ENCODE measurements at places on chromosomes 2 and 18. TPM values are rescaled to one million over a fixed set of nuclear protein-coding genes. Genes with fewer than 3 reads are reported as not detected.

DNA sequence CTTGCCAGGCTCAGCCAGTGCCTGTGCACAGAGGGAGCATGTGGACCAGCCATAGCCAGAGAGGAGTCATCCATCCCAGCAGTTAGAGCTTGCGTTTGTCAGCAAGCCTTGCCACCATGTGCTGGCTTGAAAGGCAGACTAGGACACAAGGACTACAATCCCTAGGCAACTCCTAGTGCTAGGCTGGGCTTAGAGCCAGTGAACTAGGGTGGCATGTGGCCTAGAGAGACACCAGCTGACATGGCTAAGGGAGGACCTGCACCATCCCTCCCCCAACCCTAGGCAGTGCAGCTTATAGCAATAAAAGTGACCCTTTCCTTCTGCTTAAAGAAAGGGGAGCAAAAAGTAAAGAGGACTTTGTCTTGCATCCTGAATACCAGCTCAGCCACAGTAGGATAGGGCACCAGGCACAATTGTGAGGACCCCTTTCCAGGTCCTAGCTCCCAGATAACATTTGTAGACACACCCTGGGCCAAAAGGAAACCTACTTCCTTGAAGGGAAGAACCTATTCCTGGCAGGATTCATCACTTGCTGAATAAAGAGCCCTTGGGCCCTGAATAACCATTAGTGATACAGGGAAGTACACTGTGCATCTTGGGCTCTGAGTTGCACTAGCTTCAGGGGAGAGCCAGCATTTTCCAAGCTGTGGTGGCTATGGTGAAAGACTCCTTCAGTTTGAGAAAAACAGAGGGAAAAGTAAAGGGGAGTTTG is 38.7 kb upstream of the UXS1 start:
- no peak for DNase-seq

CERKL gene
- total RNA-seq, result not detected

DNA sequence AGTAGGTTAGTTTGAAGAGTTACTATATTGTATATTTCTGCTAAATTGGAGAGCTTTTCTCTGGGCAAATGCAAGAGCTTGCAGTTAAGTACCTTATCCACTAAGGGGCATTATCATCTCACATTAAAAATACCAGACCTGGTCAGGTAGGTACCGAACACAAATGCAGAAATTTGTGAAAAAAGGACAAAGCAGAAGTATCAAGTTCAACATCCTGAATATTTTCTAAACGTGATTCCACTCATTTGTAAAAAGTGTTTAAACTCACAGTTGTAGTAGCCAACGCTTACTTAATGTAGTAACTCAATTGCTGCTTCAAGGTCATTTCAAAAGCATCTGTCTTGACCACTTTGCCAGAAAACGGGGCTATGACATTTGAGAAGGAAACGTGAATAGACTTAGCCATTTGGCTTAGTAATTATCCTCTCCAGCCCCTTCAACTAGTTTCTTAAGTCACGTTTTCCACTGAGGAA is 52.1 kb downstream of the CYRIA start:
- DNase-seq, result peak; percentile 45

DNA sequence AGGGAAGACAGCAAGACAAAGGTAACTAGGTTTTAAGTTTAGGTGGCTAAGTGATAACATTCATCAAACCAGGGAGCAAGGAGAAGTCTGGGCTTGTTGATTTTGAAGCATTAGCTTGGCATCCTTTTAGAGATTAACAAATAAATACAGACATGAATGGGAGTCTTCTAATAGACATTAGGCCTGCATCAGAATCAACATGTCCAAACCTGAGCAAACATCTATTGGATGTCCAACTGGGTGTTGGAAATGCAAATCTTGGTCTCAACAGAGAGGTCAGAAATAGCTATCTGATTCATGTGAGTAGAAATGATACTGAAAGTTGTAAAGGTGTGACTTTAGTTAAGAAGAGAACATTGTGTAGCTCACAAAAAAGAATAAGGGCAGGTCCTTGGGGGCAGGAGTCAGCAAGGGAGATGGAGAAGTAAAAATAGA is 85.5 kb upstream of the RND3 start:
- DNase-seq, result no peak

IL36B gene
- total RNA-seq, result not detected

- no peak for DNase-seq
Measured at GRCh38 chr2:129400826-129401225, 578.6 kb upstream of the RAB6C start.

DNA sequence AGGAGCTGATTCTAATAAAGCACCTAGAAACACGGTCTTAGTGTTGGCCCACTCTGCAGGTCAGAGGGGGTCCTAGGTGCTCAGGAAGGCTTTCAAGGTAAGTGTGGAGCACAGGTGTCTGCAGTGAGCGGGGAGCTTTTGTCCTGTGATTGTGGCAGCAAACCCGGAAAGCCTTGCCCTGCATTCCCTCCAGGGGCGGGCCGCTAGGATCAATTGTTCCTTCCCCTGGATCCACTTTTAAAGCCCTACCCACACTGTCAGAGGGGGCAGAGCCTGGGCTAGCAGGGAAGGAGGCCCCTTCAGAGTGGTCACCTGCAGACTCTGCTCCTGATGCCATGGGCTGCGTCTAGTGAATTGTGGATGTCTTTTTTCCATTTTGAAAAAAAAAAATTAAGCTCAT is 176.0 kb downstream of the CTIF start:
- DNase-seq, result no peak

DNA sequence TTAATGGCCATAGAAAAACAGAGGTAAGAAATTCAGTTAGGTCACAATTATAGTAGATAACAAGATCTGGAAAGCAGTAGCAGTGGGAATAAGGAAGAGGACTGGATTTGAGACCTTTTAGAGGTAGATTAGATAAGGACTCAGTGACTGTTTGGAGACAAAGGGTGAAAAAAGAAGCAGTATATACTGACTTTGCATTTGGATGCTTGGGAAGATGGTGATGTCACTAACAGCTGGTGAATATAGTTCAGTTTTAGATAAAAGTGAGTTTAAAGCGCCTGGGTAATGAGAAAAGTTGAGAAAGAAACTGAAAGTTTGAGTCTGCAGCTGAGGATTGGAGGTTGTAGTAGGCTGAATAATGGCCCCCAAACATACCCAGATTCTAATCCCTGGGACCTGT is 32.8 kb upstream of the TMEM17 start:
- no peak for DNase-seq

DNA sequence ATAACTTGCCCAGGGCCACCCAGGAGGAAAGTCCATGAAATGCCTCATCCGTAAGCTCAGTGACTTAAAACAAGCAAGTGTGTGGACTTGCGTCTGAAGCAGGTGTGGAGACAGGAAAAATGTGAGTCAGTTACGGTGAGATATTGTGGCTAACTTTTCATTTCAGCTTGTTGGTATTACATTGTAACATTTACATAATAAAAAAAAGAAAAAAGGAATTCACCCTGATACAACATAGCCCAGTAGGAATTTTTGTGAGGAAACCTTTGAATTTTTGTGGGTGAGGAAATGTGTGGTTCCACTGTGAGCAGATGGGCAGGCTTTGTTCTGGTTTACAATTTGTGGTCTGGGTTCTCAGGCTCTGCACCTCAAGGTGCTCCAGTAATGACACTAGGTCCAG is 33.7 kb upstream of the LYPD6B start:
- DNase-seq, result no peak

DNA sequence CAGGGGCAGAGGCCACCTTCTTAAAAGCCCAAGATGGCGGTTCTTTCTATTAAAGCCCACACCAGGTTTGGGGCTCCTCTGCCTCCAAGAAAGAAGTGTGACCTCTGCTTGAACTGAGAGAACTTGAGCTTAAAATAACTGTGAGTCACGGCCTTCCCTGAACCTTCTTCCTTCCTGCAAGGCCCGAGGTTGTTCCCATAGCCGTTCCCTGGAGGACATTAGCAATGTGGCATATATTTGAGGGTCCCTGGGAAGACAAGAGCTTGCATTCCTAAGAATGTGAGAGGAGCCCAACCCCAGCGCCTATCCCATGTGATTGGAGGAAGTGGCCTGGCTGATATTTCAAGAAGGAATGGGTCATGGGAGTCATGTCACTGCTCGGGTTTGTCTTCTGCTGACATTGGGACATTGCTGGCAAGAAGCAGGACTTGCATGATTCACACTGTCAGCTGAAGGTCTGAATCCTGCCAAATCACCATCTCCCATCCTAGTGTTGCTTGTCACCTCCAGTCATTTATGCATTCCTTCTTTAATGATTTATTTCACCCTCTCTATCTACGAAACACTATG is 168.1 kb downstream of the TRIB2 start:
- DNase-seq, result peak; percentile 9

DNA sequence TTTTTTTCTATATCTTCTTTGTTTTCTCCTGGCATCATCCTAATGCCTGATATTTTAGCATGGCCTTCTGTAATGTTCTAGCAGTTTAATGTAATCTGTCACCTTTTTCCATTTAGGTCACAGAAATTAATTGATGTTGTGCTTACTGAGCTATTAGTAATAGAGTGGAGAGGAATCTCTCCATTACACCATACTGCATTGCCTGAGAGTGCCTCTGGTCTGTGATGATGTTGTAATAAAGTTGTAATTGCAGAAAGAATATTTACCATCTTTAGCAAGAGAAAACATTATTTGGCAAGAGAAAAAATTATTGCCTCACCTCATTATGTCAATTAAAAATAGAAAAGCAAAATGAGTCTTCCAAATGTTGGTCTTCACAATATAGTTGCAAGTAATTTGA is 213.2 kb downstream of the KCNJ3 start:
- DNase-seq, result no peak

DNA sequence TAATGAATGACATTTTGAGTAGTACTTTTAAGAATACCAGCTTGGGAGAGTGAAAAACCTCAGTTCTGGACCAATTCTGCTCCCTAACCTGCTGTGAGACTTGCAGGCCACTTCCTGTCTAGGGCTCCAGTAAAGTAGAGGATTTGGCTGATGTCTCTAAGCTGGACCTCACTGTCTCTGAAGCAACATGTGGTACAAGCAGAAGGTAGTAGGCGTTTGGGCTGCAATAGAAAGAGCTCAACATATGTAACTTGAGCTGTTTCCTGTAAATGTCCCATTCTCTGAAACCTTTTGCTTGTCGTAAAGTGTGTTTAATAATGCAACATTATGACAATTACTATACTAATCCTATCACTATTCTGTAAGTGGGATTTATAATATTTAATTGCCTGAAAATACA is 213.1 kb downstream of the MYO3B start:
- no peak for DNase-seq

C18orf54 gene
- 3.4 TPM for total RNA-seq

DNA sequence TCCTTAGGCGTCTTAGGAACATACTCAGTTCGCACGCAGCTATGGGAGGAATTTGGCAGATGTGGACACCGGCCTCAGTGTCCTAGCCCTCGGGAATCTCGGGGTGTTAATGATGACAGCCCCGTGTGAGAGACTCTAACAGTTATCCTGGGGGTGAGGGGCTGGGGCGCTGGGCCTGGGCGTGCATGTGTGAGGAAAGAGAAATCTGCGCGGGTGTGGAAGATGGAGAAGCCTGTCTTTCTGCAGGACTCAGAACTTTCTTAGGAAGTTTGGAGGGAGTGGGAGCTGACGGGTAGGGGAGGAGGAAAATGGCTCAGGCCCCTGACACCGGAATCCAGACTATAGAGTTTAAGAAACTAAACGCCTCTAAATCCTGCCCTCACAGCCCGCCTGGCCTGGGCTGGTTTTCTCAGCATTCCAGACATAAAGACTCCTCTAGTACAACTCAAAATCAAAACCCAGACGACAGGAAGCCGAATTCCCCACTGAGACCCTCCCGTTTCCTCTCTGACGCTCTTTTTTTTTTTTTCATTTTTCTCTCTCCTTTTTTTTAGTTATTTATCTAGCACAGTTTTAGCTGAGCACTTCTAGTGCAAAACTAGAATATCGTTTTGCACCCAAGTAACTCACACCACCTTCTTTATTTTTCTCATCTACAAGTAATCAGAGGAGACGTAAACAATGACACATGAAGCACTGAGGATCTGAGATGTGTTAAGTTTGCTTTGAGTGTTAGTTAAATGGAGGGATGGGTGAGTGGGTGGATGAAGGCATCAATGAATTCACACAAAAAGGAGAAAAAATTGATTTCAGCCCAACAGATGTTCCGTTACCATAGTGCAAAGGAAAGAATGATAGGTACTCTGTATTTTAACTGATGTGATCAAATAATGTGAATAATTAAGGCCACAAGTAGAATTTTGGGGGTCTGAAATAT is 1.2 kb upstream of the HAAO start:
- no peak for DNase-seq

DNA sequence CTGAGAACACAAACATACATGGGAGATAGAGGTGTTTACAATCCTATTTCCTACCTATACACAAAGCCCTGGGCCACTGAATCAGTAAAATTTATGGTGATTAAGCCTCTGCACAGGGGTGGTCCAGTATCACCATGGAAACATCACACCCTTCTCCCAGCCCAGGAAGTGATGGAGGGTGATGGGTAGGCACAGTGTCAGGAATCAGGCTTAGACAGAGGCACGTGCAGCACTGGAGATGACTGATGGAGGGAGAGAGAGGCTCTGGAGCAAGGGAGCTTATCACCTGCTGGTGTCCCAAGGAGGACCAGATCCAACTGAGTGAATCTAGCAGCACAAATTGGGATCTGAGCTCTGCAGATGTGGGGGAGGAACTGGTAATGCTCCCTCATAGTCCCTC is 117.2 kb downstream of the RPIA start:
- DNase-seq, result no peak

DNA sequence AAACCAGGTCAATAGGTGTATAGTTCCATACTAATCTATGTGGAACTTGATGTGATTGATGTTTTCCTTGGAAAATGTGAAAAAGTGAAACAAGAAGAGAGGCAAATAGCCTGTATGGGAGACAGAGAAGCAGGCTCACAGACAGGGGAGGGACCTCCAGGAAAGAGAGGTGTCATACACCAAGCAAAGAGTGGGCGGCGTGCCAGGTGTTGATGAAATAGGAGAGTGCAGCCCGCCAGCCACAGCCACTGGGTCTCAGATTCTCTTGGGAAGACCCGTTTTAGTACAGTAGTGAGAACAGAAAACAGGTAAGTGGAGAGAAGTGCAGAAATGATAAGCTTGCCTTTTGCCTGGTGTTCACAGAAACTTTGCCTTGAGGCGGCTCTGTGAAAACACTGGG is 301.9 kb downstream of the ZNF407 start:
- DNase-seq, result no peak

GRCh38 chr2:221102896-221103688 is 469.0 kb downstream of the EPHA4 start:
- peak; percentile 56 for DNase-seq

DNA sequence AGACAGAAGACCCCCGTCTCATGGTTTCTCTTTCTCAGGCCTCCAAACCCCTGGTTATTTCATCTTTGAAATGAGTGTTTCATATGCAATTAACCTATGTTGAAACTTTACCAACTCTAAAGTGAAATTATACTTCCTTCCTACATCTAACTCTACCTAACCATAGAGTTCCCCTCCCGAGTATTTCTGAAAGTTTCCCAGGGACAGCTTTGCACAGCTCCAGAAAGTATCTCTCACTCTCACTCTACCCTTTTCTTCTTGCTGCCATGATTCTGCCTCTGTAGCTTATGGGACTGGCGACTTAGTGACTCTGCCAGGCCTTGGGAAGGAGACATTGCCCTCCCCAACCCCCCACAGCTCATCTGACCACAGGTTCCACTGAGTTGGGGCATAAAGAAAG is 107.9 kb downstream of the B3GNT2 start:
- DNase-seq, result no peak

All from SK-MEL-5 (cell line).